ENCODE measurements at places on chromosomes 3 and 15.
A peak's percentile ranks its signal among the peaks of the same experiment; 100 is the strongest.

DNA sequence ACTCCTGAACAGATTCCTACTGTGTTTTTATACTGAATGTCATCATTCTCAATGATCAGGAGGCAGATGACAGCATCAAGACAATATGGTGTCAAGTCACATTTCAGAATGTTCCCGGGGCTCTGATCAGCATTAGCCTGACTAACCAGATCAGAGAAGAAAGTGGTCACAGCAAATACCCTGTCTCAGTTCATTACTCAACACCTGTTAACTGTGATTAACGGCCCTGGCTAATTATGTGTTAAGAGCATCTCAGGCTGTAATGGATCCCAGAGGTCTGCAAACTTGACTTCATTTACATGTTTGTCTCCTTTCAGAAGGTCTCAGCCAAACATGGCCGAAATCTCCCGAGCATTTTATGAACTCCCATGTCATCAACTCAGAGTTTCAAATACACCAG, 833.7 kb downstream of the FHIT start:
- no peak for DNase-seq

DNA sequence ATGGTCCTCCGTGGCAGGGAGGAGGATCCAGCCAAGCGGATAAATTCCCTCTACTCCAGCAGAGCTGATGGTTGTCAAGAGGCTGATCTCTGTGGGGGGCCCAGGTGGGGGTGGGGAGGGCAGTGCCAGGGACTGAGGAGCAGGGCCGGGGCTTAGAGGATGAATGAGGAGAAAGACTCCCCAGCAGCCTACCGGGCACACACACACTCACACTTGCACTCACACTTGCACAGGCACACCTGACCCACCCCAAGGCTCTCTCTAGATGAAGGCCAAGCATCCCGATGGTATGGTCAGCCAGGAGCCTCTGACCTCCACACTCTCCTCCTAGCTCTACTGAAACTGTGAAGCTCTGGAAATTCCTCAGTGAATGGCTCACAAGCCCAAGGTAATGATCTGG, 131.3 kb upstream of the PRR20G start:
- DNase-seq = no peak

GRCh38 chr3:131669600-131669999, 166.8 kb upstream of the MRPL3 start:
- DNase-seq = no peak

DNA sequence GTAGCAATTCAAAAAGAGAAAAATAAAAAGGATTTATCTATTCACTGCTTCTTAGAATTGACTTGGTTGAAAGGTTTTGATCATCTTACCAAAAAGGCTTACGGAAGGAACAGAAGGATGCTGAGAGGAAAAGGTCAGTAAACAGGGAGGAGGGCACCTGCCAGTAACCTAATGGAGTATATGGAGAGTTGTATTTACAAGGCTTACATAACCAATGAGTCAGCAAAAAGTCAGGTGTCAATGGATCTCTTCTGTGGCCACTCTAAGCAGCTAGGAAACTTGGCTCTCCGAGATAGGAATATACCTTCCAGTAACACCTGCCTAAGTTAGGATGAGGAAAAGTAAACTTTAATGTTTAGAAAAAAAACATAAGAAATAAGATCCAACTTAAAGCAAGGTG, 80.5 kb upstream of the PLXND1 start:
- DNase-seq = peak; percentile 43

DNA sequence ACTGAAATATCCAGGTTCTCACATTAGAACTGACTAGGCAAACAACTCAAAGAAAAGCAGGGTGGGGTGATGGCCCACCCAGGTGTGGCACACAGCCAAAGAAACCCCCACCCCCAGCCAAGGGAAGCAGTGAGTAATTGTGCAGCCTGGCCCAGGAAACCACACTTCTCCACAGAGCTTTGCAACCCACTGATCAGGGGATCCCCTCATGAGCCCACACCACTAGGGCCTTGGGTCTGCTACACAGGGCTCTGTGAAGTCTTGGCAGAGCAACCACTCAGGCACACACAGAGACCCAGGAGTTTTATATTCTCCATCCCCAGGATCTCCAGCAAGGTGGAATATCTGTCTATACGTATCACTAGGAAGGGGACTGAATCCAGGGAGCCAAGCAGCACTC, 22.2 kb upstream of the TRIM42 start:
- DNase-seq = no peak

DNA sequence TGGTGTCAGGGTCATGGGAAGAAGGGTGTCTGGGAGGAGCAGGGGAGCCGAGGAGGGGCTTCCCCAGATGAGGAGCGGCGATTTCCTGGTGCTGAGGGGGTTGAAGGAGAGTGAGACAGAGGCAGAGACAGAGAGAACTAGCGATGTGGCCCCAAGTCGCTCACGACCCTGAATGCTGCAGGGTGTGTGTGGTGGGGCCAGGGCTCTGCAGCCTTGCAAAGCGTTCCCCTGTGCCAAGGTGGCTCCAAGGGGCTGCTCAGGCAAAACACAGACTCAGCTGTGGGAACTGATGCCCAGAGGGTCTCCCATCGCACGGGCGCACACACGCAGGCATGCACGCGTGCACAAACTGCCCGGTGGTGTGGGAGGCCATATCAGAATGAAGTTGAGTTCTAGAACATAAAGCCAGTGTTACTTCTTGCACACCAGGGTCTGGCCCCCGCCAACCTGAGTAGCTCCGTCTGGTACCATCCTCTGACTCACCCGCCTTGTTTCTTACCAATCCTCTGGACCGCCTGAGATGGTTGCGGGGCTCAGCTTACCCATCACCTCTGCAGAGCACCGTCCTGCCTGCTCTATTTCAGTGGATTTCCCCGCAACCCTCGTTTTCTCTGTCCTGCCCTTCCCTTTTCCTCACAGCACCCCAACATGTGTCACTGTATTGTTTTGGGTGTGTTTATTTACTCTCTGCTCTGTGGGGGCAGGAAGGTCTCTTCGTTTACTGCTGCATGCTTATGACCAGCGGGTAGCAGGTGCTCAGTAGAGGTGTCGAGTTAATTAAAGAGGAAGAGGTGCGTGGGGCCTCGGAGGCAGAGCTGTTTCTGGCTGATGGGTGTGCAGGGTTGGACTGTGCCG, 4.5 kb downstream of the MELTF start:
- no peak for DNase-seq

- DNase-seq = no peak
Measured at GRCh38 chr3:50003216-50003615, 63.3 kb downstream of the RBM6 start.

- no peak for DNase-seq
Measured at GRCh38 chr3:13932578-13933295, 52.9 kb upstream of the WNT7A start.

- no peak for DNase-seq
Measured at GRCh38 chr15:31130576-31131237, 29.2 kb upstream of the TRPM1 start.

GRCh38 chr15:55343168-55343567, 24.1 kb downstream of the PIGB start:
- no peak for DNase-seq

DNA sequence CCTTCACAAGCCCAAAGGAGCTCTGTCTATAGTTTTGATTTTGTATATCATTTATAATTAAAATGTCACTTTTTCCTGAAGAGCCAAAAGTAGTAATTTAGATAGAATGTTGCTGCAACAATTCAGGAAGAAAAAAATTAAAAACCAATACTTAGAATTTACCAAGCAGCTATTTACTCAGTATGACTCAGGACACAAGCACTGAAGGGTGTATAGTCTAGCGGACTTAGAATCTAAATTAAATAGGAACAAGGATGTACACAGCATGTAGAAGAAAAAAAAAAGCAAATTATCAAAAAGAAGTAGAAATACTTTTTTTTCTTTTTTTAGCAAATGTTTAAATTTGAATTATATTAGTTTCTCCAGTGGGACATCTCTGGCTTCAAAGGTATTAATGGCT, 31.6 kb downstream of the PGBD4 start:
- no peak for DNase-seq

DNA sequence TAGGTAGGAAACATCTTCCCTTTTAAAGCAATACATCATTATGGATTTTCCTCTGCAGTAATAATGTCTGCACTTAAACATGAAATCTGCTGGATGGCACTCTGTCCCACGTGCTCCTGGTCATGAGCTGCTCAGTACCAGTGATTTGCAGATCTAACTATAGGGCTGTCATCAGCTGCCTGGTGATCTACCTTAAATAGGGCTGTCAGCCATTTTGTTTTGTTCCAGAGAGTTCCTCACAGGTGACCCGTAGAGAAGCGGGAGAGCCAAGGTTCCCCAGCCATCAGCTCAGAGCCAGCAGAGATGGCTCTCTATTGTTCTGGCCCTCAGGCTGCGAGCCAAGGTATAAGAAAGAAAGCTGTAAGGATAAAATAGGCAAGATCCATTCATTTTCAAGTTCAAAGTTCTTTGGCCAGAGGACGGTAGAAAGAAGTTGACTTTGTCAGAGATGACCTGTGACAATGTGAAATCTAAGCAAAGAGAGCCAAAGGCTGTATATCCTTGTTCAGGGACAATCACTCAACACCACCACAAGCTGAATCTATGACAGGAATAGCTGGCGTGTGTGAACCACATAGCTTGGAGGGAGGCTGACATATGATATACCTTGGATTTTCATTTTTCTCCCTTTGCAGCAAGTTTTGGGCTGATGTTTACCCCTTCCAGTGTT, 156.5 kb downstream of the RYR3 start:
- no peak for DNase-seq

DNA sequence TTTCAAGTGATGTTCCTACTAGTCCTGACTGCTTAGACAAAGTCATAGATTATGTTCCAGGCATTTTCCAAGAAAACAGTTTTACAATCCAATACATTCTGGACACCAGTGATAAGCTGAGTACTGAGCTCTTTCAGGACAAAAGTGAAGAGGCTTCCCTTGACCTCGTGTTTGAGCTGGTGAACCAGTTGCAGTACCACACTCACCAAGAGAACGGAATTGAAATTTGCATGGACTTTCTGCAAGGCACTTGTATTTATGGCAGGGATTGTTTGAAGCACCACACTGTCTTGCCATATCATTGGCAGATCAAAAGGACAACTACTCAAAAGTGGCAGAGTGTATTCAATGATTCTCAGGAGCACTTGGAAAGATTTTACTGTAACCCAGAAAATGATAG, 3.8 kb downstream of the TIPARP start:
- no peak for DNase-seq

- DNase-seq = no peak
Measured at GRCh38 chr3:124676236-124676635, 54.0 kb upstream of the UMPS start.
